Stimulated activated CD4-positive, alpha-beta T cell treated with anti-CD3 and anti-CD28 coated beads, TNF-alpha, amount 100 ng/mL, for 24 hours (primary cell): ENCODE measurements at places on chromosomes 11 and 22.

- no peak for DNase-seq
Observed at GRCh38 chr11:111400595-111400994, 21.5 kb upstream of the POU2AF1 start.

DNA sequence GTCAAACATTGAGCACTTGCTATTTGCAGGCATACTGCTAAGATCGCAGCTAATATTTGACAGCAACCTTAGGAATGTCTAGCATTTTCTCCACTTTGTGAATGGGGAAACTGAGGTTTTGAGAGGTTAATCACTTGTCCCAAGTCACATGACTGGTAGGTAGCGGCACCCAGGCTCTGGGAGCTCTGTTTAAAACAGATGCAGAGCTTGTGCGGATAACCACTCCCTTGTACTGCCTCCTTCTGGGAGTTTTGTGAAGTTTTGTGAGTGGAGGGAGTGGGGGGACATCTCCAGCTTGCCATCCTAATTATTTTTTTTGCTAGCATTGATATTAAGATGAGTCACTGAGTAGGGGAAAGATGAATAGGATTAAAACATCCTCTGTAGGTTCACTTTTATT, 134.7 kb downstream of the GRIK4 start:
- DNase-seq: no peak

DNA sequence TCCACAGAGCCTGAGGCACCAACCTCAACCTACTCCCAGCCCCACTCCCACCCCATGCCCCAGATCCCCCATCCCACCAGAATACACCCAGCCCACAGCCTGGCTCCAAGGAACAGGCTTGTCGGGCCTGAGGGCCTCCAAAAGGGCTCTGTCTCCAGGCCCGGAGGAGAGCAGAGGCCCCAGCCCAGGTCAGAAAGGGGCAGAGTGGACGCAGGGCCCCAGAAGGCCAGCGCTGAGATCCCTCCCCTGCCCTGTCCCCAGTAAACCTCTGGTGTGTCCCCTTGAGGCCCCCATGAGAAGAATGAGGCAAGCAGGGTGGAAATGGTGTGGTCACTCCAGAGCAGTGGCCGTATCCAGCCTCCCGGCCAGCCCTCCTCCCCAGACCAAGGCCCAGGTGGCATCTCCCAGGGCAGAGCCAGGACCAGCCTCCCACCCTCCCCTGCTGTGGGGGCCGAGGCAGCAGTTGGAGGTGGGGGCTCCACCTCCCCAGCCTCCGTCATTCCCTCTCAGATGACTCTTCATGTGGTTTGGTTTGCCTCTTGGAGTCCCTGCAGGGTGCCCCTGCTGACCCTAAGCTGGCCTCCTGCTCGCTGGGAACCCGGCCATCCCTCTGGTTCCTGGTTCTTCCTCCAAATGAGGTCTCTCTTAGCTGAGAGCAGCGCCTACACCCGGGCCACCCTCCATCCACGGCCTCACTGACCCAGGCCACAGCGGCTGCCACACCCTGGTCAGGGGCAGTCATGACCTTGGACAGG, 195.0 kb downstream of the IGLL1 start:
- DNase-seq: no peak

DNA sequence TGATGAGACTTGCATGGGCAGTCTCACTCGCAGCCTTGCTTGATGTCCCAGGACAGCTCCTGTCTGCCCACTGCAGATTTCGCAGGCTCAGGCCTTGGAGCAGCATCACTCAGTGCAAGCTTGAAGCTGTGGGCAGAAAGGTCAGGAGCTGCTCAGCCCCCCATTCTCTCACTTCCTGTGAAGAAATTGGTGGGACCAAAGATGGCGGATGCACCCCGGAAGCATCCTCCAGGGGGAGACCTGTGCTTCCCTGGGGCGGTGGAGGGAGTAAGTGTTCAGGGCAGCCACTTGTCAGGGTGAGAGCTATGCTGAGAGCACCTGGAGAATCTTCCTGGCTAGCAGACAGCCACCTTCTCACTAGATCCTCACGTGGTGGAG, 11.3 kb downstream of the PLAAT2 start:
- DNase-seq: no peak

DNA sequence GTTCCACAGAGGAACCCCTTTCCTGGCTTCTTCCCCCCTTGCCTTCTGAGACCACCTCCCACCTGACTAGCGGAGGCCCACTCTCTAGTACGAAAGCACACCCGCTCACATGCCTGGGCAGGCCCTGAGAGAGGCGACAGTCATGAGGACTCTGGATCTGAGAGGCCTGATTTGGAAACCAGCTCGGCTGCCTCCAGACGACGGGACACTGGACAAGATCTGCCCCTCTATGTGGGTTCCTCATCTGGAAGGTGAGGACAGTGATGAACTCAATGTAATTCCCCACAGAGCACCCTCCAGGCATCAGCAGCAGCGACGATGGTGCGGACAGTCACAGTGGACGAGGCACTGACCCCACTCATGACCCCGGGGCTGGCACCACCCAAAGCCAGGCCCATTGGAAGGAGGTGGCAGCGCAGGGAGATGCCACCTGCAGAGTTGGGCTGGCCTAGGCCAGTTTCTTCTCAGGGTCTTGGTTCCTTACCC, 7.5 kb downstream of the SULT4A1 start:
- no peak for DNase-seq

GRCh38 chr11:32297611-32298011, 137.7 kb downstream of the WT1 start:
- no peak for DNase-seq

DNA sequence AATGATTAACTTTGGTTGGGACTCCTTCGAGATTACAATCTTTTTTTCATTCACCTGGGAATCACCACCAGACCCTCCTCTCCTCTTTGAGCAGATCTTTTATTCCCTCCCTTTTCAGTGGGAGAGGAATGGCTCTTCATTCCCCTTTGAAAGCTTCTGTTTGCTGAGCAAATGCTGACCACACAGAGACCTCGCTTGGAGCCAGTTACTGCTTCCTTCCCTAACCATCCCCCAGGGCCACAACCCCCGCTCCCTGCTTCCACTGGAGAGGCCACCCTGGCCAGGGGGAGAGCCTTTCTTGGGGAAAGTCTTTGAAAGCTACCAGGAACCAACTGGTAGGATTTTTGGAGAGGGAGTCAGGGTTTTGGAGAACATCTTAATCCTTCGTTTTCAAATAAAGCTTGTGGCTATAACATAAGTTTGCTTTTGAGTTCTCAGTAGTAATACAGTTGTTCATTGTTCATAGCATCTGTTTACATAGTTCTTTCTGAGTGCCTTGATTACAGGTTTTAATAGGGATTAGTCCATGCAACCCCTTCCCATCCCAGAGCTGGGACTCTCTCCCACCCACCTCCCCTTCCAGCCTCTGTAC, 138.4 kb downstream of the DBX1 start:
- no peak for DNase-seq

- DNase-seq: no peak
Observed at GRCh38 chr11:94595076-94595475, 27.9 kb downstream of the PIWIL4 start.

GRCh38 chr11:78299000-78299710, 110.4 kb downstream of the USP35 start:
- DNase-seq: no peak

DNA sequence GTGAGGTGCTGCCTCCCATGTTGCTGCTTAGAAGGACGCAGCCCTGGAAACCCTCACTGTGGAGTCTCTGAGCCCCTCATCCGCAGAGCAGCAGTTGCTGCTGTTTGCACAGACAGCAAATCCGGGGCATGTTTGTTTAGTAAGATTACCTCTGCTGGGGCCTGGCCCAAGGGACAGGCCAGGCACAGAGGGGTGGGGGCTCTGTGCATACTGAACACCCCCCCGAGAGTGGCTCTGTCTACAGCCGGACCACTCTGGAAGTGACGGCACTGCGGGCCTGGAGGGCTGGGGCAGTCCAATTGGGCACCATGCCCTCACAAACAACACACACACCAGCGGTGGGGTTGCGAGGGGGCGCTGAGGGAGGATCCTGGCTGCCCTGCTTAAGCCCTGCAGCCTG, 22.9 kb upstream of the CCDC188 start:
- DNase-seq: no peak

- DNase-seq: no peak
Observed at GRCh38 chr11:11260903-11261302, 92.1 kb downstream of the CSNK2A3 start.

DNA sequence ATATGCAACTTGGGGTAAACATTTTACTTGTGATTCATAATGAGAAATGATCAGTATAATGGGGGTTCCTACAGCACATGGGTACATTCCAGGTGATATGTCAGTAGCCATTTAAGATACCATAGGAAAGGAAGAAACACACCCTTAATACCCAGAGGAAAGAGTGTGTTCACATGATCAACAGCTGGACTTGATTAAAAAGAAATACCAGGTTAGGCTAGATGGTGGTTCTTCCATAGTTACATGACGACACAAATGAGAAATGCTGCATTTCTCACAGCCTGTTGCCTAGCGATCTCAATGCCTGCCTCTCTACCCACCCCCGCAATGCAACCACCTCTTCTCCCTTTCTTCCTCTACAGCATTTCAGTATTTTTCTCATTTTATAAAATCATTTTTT, 96.8 kb downstream of the TTC28 start:
- no peak for DNase-seq

DNA sequence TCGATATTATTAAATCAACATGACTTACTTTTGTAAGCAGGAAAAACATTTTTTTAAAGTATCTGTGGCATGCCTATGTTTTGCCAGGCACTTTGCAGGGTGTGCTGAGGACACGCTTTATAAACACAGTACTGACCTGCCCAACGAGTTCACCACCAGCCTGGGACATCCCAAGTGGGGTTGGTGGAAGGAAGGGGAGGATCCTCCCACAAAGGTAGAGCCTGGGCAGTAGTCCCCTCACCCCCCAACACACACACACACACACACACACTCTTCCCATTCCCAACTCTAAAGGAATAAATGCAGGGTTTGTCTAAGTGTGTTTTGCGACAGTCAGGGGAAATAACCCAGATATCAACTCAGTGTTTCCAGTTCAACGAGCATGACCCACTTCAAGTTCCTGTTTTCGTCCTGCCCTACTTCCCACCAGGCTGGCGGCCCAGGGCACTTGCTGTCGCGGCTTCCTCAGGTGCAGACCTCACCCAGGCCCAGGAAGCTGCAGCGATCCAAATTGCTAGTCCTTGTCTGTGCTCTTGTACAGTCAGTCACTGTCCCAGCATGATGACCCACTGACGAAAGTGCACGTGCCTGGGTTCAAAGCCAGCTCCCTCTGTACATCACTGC, 3.1 kb downstream of the CERK start:
- DNase-seq: peak; percentile 49

DNA sequence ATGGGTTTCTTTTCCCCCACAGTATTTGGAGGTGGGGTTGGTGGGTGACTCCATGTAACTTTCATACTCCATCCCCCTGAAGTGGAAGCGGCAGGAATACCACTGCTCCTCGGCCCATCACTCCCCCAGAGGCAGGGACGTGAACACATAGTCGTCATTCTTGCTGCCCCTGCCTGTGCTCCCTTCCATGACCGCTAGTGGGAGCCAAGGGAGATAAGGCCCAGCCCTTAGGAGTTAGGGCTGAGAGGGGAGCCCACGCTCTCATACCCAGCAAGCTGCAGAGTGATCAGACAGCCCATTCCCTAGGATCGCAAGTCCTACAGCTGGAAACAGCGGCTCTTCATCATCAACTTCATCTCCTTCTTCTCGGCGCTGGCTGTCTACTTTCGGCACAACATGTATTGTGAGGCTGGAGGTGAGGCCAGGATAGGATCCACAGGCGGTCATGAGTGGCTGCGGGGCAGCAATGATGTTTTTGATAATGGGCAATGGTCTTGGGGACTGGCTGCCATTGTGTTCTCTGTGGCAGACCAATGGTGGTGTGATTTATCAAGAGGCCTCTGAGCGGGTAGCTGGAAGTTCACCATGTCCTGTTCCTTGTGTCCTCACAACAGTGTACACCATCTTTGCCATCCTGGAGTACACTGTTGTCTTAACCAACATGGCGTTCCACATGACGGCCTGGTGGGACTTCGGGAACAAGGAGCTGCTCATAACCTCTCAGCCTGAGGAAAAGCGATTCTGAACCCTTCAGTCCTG, 15.9 kb downstream of the RHOG start:
- peak; percentile 74 for DNase-seq

GRCh38 chr11:111059726-111060125, 185.8 kb upstream of the POU2AF2 start:
- no peak for DNase-seq

DNA sequence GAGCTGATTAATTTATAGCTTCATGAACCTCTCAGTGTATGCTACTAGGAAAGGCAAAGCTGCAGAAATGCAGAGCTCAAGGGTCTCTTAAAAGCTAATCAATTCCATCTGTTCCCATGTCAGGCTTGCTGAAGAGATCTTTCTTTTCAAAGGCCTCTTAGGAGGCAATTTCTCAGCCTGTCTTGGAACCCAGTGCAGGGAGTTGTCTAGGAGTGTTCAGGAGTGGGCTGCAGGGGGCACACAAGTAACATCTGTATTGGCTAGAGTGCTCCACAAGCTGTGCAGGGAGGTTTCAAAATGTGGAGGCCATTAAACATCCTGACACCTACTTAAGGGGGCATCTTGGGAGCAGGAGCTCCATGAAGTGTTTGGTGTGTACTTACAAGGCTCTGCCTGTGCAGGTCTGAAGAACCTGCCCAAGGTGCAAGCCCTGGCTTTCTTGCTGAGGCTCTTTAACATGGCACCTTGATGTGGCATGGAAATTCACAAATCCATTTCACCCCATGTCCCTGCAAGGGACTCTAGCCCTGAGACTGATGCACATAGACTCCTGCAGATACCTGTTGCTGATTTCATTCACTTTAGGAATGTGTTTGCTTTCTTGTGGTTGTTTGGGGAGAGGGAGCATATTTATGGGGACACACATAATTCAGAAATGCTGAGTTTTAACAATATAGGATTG, 134.7 kb downstream of the ME3 start:
- DNase-seq: no peak

GRCh38 chr22:40178417-40179409, 988 bp downstream of the TNRC6B start:
- DNase-seq: peak; percentile 27

DNA sequence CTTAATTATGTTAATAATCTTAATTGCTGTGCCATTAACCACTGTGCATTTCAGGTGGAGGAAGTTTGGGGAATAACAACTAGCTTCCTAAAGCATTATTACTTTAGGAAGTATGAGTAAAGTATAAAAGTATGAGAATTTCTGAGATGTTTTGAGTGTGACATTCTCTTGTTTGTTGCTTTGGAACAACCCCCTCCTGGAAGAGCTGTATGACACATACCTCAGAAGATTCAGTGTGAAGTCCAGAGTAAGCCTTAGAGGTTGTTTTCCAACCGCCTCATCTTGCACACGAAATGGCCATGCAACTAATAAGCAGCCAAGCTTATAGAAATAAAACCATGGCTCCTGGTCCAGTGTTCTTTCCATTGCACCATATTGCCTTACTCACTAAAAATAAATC, 21.7 kb downstream of the CCDC81 start:
- no peak for DNase-seq

GRCh38 chr11:47395223-47396048, 13.0 kb upstream of the SLC39A13 start:
- no peak for DNase-seq

GRCh38 chr22:21964234-21964633, 11.6 kb upstream of the PPM1F start:
- no peak for DNase-seq
